NCI-H146 (cell line): ENCODE measurements at places on chromosomes 2 and 18.

- DNase-seq = no peak
Observed at GRCh38 chr2:15253835-15254286, 307.3 kb downstream of the NBAS start.

DNA sequence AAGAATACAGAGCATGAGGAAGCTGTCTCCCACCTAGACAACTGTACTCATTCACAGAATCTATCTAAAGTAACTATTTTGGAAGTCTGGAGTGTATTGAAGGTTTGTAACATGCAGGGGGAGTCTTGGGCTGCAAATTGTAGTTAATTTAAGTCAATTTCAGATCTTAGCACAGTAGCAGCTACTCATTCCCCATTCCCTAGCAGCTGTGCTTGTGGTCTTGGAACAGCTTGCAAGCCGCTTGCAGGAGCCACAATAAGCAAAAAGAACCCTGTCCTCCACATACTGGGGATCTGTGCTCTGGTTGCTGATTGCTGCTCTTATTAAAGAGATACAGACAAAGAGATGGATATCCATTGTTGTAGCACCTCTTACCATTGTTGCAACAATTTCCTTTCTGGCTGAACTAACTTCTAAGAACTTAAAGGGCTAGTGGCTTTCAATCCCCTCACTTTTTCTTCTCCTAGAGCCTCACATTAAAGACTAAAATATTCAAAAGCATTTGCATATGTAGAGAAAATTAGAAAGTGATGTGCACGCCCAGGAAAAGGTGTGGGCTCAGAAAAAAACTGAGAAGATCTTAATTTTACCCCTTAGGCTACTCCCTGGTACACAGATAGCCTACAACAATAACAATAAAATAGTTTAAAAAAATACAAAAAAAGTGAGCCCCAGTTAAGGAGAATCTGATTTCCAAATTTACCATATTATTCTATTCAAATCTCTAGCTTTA, 1775.1 kb upstream of the PIK3C3 start:
- DNase-seq = peak; percentile 53

GRCh38 chr2:214781226-214781625, 28.3 kb downstream of the BARD1 start:
- no peak for DNase-seq

DNA sequence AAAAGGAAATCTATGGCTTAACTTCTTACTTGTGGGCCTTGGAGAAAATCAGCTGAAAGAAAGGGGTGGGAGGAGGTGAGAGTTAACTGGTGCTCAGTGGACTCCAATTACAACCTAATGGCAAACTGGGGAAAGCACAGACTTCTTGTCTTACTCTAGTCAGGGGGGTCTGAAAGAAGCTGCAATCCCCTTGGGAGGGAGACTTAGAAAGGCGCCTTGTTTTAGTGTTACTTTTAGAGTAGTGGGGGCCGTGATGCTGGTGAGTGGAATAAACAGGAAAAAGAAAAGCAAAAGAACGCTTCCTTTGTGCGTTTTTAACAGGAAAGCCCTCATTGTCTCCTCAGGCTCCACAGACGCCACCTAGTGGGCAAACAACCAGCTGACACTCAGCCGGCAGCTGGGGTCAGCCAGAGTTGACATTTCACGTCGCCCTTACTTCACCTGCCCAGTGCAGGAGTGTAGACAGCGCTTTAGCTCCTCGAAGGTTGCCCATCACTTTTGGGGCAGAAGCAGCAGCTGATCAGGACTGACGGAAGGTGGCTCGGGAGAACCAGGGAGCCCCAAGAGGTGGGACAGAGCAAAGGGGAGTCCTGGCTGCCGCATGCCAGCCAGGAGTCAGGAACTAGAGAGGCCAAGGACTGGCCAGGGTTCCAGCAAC, 55.9 kb upstream of the GORASP2 start:
- peak; percentile 67 for DNase-seq

- no peak for DNase-seq
Observed at GRCh38 chr2:219118504-219118903, 42.1 kb downstream of the NHEJ1 start.

- DNase-seq = no peak
Observed at GRCh38 chr2:201378496-201379397, 21.6 kb upstream of the FLACC1 start.

DNA sequence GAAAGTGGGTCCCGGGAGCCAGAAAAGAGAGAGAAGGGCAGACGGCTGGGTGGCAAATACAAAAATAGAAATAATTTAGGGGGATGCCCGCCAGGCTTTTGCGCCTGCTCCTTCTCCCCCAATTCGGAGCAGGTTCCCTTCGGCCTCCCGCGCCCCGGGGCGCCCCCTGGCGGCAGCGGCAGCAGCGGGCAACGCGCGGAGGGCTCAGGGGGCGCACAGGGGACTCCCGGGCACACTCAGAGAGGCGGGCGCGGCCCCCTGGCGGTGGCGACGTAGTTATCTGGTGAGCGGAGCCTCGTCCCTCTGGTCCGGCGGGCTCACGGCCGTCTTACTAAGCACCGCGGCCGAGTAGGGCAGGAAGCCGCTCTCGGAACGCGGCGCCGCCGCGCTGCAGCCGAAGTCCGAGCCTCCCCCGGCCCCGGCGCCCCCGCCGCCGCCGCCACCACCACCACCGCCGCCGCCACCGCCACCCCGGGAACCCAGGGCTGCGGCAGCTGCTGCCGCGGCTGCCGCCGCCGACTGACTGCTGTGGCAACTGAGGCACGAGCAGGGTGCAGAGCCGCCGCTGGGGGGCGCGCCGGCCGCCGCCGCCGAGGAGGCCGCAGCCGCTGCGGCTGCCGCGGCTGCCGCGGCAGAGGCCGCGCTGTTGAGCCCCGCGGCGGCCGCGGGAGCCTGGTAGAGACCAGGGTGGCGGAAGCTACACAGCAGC, 3.8 kb downstream of the EVX2 start:
- peak; percentile 86 for DNase-seq

DNA sequence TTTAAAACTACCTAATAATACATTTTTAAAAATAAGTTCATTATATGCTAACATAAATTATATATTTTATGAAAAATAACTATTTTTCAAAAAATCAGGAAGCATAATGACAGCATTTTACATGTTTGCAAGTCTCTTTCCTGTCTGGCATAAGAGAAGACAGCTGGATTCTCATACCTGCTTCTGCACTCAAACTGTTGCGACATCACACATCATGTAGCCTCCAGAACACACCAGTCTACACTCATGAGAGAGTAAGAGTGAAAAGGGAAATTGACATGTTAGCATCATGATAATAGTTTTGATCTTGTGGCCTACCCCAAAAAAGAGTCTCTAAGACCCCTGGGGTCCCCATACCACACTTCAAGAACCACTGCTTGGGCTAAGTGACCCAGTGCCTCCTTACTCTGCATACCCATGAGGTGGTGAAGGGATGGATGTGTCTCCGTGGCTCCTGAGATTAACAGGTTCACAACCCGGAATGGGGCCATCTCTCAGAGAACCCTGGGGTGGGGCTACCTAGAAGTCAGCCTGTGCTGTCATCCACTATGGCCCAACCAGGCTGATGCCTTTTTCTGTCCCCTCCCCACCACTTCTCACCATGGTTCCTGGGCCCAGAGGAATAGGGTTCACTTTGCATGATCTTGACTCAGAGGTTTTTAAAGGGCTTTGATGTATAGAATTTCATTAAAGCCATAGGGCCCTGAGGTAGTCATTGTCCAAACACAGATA, 102.6 kb upstream of the DAPL1 start:
- DNase-seq = no peak
